ENCODE measurements at places on chromosomes 1 and 21. TPM values are rescaled to one million over a fixed set of nuclear protein-coding genes. Genes with fewer than 3 reads are reported as not detected.

Gene S100A14
- not detected for total RNA-seq

Gene OR2T2
- total RNA-seq = under 0.01 TPM

Gene DENND2C
- under 0.01 TPM for total RNA-seq

Gene NBPF4
- 0.27 TPM for total RNA-seq

Gene CD1E
- not detected for total RNA-seq

Gene HSF2BP
- total RNA-seq = under 0.01 TPM

Gene NPR1
- total RNA-seq = 0.27 TPM

Gene DCST1
- under 0.01 TPM for total RNA-seq

Gene ACOT11
- total RNA-seq = 23.7 TPM

Gene RHOU
- 0.54 TPM for total RNA-seq

Gene LCE1F
- total RNA-seq = not detected

Gene SPATA46
- not detected for total RNA-seq

Gene OPTC
- total RNA-seq = not detected

Gene COL18A1
- total RNA-seq = 12.9 TPM

Gene GBP3
- total RNA-seq = 21.8 TPM

Gene C1orf94
- total RNA-seq = not detected

Gene CFAP57
- total RNA-seq = under 0.01 TPM

Gene C8B
- total RNA-seq = not detected

Gene ABCA4
- total RNA-seq = not detected

Gene NBPF20
- 0.54 TPM for total RNA-seq

Gene RGS8
- under 0.01 TPM for total RNA-seq
